ENCODE measurements at places on chromosomes 1 and 21. TPM values are rescaled to one million over a fixed set of nuclear protein-coding genes. Genes with fewer than 3 reads are reported as not detected.
A peak's percentile ranks its signal among the peaks of the same experiment; 100 is the strongest.

The KCNE2 gene
- total RNA-seq, result not detected

DNA sequence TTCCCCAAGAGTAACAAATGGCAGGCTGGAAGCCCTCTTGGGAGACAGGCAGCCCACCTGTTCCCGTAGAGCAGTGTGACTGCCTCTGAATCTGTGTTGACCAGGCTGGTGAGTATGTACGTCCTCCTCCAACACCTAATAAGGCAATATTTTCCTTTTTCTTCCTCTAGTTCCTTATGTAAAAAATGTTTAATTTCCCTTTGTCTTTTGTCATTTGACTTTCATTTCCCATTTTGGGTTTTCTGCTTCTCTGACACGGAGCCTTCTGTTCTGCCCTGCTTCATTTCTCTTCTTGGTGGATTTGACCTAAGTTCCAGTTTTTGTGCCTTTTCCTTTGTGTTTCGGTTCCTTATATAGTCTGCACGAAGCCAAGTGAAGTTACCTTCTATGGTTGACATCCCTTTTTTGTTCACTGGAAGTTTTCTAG is 65.8 kb upstream of the ATF3 start:
- no peak for DNase-seq

DNA sequence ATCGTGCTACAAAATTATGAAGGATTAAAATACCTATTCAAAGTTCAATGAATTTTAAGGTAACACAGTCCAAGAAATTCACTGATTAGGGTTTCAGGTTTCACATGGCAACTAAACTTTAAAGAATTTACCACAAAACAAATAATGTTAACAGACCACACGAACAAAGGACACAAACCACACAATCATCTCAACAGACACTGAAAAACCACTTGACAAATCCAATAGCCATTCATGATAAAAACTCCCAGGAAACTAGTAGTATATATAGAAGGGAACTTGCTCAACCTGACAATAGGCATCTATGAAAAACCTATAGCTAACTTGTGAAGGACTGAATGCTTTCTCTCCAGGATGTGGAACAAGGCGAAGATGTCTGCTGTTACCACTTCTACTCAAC is 21.1 kb upstream of the SH2D5 start:
- DNase-seq, result no peak

- DNase-seq, result peak; percentile 49
These were observed 15.5 kb upstream of the AHCTF1 start for GRCh38 chr1:246947255-246947654.

- no peak for DNase-seq
These were observed 143.4 kb upstream of the CHRM3 start for GRCh38 chr1:239243006-239243405.

GRCh38 chr1:5701642-5702041 is 290.6 kb downstream of the NPHP4 start:
- DNase-seq, result no peak

- no peak for DNase-seq
These were observed 4.3 kb downstream of the BEST4 start for GRCh38 chr1:44783697-44784093.

The LRRC52 gene
- not detected for total RNA-seq

DNA sequence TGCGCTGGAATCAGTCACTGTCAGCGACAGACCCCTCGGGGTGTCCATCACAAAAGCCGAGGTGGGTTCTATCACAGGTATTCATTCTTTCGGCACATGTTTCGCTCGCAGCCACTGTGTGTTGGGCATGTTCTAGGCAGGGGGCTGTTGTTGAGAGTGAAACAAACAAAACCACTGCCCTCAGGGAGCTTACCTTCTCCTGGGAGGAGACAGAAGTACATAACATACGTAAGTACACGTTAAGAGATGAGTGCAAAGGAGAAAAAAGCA is 6.6 kb downstream of the ATF3 start:
- DNase-seq, result no peak

GRCh38 chr1:162765788-162766187 is 24.7 kb upstream of the HSD17B7 start:
- no peak for DNase-seq

GRCh38 chr1:66778266-66778665 is 22.8 kb downstream of the INSL5 start:
- DNase-seq, result no peak

GRCh38 chr1:2589431-2590232 is 3.1 kb downstream of the PRXL2B start:
- DNase-seq, result peak; percentile 15

The OR2T35 gene
- total RNA-seq, result not detected

GRCh38 chr1:150688763-150689162 is 8.2 kb downstream of the GOLPH3L start:
- no peak for DNase-seq
